MG63 (cell line): ENCODE measurements at places on chromosomes 5 and 9.

DNA sequence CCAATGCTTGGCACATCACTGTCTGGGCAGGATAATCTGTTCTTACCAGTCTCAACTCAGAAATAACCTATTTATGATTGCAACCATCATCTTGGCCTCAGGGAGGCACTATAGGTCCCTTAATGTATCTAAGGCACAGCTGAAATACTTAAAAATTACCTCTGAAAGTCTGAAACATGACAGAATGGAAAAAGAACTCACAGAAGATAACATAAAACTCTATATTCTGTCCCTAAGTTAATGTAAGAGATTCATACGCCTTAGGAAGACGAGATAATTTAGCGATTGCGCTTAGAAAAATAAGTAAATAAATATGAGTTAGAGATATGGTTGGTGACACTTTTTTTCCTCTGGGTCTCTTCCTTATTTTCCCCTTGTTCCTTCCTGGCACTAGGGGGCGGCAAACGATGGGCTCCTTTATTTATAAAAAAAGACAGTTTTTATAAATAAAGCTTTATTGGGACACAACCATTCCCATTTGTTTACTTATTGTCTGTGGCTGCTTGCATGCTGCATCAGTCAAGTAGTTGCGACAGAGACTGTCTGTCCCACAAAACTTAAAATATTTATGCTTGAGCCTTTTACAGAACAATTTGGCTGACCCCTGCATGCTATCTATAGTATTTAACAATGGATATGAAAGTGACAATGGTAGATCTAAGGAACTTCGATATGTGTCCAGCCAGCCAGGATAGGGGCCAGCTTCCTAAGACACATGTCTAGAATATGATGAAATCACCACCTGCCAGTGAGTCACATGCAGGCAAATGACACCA lies 79.6 kb downstream of the PDE4D start:
- DNase-seq: no peak

GRCh38 chr9:81513059-81513458 lies 176.3 kb downstream of the TLE1 start:
- no peak for DNase-seq

DNA sequence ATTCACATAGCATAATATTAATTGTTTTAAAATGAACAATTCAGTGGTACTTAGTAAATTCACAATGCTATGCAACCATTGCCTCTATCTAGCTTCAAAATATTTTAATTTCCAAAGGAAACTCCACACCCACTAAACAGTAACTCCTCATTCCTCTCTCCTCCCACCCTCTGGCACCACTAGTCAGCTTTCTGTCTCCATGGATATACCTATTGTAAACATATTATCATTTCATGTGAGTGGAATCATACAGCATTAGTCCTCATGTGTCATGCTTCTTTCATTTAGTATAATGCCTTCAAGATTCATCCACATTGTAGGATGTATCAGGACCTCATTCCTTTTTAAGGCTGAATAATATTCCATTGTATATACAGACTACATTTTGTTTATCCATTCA lies 48.6 kb downstream of the PHF2 start:
- no peak for DNase-seq

DNA sequence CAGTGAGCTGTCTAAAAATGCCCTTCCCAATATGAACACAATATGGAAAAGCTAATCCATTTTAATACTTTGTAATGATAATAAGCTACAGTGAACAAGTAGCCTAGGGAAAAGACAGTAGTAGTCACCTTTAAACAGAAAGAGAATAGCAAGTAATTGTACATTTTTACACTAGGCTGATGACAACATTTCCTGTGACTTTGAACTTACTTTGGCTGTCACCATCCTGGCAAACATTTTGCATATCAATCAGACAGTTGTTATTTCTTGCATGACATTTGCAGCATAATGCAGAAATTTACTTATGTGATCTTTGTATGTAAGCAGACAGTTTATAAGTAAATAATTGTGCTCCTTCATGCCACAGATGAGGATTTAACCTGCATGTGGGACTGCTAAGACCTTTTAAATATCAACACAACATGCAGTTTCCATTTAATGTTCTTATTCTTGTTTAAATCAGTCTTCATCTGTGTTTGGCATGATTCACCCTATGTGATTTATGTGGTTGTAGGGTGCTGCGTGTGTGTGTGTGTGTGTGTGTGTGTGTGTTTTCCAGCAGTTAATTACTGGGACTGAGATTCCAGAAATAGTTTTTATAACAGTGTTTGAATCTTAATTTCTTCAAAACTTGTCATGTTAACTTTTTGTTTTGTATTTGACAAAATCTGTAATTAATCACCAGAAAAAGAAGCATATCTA lies 997.1 kb upstream of the ARRDC3 start:
- no peak for DNase-seq

GRCh38 chr5:177097016-177097985 lies 10.6 kb downstream of the FGFR4 start:
- DNase-seq: no peak

GRCh38 chr5:133581918-133582317 lies 30.4 kb downstream of the FSTL4 start:
- DNase-seq: no peak

DNA sequence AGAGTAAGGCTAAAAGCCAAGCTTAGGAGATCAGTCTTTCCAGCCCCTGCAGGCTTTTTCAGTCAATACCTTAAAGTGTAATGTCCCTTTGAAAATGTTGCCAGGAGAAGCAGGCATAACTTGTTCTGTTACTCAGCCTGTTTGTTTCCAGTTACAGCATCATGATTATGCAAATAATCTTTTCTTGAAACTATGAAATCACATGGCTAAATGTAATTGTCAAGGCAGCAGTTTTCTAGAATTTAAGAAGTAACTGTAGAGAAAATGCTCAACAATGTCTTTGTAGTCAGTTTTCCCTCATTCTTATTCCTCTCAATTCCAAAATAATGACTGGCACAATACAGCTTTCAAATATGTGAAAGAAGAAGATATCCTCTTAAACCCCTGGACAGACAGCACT lies 1.9 kb upstream of the GPR107 start:
- DNase-seq: no peak

GRCh38 chr9:105887679-105888078 lies 193.3 kb downstream of the TMEM38B start:
- no peak for DNase-seq

GRCh38 chr9:78775696-78776295 lies 478.9 kb downstream of the PSAT1 start:
- no peak for DNase-seq

DNA sequence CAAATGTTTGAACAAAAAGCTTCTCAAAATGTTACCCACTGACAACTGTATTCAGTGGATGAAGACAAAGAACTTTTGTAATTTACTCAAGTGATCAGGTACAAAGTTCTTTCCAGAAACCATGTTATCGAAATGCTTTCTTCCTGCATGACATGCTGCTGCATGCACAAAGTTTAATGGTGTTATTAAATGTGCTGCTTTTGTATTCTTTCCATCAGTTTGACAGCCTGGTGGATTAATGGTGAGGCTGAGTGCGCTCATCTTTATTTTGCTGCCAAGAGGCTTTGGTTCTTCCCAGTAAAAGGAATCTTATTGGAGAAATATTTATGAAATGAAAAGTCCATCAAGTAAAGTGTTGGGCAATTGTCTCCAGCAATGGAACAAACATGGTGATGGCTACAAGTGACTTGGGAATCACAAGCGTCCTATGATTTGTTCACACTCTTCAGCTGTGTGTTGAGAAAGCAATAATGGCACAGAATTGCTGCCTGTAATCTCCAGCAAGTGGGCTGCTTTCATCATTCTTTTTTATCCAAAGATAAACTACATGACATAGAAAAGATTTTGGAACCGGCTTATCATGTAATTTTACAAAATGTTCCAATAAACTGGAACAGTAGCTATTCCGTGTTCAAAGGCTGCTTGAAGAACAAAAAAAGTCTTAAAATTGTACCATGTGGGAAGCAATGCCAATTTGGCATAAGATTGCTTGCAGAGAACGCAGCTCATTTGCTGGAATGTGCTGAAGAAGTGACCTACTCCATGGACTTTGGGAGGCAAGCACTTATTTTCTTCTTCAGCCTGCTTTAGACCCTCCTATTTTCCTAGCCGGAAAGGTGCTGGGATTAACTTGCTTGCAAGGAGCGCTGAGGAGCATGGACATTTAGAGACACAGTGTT lies 153.1 kb downstream of the HSD17B3 start:
- no peak for DNase-seq
